GM23248 (cell line): ENCODE measurements at places on chromosomes 6 and 20. TPM values are rescaled to one million over a fixed set of nuclear protein-coding genes. Genes with fewer than 3 reads are reported as not detected.

The PM20D2 gene
- total RNA-seq = 3.0 and 6.8 TPM in 2 replicates

The MLN gene
- not detected in 2 replicates for total RNA-seq

The SGK1 gene
- total RNA-seq = 208 and 228 TPM in 2 replicates

The HLA-DRA gene
- total RNA-seq = 0.89 TPM in 1 of 2 replicates, not detected in the other

The LY6G5B gene
- 2.7 and 7.5 TPM in 2 replicates for total RNA-seq

The PIGU gene
- 12.5 and 21.6 TPM in 2 replicates for total RNA-seq

The ADGRG6 gene
- 1.5 and 1.6 TPM in 2 replicates for total RNA-seq

The JPH2 gene
- total RNA-seq = 7.8 and 9.7 TPM in 2 replicates

The TMEM170B gene
- 0.54 and 0.63 TPM in 2 replicates for total RNA-seq

The PHACTR1 gene
- 0.25 and 3.2 TPM in 2 replicates for total RNA-seq

The RAB32 gene
- total RNA-seq = 103 and 165 TPM in 2 replicates

The SIRPG gene
- not detected in 2 replicates for total RNA-seq

The FOXP4 gene
- 3.9 and 5.4 TPM in 2 replicates for total RNA-seq

The OXT gene
- not detected in 2 replicates for total RNA-seq

The CST2 gene
- total RNA-seq = 0.63 and 5.6 TPM in 2 replicates

The KHDRBS2 gene
- total RNA-seq = not detected in 2 replicates

The PTK6 gene
- total RNA-seq = 0.13 TPM in 1 of 2 replicates, not detected in the other

The SNX9 gene
- 77.8 and 89.6 TPM in 2 replicates for total RNA-seq

The WFDC12 gene
- not detected in 2 replicates for total RNA-seq

The CD24 gene
- 1.4 and 2.8 TPM in 2 replicates for total RNA-seq

The SLC35A1 gene
- total RNA-seq = 20.6 and 25.6 TPM in 2 replicates

The OR2J3 gene
- not detected in 2 replicates for total RNA-seq
